Breast epithelium (tissue), 4 donors: ENCODE measurements at places on chromosomes 12 and 14.
A peak's percentile ranks its signal among the peaks of the same experiment; 100 is the strongest.

DNA sequence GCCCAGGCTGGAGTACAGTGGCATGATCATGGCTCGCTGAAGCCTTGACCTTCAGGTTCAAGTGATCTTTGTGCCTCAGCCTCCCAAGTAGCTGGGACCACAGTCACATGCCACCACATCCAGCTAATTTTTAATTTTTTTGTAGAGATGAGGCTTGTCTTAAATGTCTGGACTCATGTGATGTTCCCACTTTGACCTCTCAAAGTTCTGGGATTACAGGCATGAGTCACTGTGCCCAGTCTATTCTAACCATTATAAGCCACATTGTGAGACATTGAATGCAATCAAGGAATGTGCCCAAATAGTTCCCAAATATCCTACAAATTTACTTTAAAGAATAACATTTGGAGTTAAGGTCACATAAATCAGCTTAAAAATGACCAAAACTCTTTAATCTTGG is 130.7 kb upstream of the ARID2 start:
- DNase-seq, result no peak

DNA sequence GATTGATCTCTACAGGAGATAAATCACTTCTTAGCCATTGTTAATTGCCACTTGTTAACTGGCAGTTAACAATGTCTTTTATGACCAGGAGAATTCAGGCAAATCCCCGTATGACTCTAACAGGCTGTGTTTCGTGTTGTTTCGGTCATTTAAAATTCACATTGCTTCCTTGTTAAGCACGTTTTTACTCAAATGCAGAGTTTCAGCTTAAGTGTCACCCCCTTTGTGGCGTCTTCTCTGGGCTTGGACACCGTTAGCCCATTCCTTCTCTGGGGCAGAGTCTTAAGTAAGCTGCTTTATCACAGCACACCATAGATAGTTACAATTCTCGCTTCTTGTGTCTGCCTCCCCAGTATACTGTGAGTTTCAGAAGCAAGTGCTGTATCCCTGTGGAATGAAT is 205.4 kb downstream of the EPS8 start:
- no peak for DNase-seq

DNA sequence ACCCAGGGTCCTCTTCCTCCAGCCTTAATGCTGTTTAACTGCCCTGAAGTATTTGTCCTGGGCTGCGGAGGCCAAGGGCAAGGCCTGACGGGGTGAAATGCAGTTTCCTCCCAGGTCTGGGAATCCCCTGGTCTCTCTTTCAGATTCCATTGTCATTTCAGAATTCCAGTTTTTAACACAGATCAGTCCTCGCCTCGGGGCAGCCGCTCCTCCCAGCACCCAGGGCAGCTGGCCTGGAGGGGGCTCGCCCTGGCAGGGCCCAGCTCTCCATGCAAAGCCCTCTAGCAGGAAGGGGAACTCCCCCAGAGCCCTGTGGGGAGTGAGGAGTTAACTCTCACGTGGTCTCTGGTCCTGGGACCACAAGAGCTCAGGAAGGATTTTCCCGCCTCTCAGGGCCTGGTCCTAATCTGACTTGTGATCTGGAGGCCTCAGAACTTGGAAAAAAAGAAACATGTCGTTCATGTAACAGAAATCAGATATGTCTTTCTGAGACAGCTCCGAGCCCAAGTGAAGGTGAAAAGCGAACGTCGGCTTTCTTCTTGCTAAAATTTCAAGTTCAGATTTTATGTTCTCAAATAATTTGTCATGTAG is 265.6 kb upstream of the SFSWAP start:
- no peak for DNase-seq

- DNase-seq, result no peak
These were observed 35.8 kb downstream of the FLVCR2 start for GRCh38 chr14:75614179-75614578.

DNA sequence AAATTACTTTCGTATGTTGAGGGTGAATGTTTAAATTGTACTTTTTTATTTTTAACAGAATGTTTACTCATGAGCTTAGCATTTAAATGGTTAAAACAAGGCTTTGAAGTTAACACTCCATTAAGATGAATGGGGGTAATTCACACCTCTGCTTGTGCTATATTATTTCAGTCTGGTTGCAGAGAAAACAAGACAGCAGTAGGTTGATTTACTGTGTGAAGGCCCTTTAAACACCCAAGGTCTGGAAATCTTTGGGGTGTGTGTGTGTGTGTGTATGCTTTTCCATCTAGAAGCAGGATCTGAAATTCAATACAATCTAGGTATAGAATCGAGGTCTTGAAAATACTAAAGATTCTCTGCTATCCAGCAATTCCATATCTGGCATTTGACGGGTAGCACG is 83.8 kb downstream of the SLC38A6 start:
- no peak for DNase-seq

- DNase-seq, result peak; percentile 33
These were observed 3.0 kb downstream of the EVL start for GRCh38 chr14:100067971-100068959.

DNA sequence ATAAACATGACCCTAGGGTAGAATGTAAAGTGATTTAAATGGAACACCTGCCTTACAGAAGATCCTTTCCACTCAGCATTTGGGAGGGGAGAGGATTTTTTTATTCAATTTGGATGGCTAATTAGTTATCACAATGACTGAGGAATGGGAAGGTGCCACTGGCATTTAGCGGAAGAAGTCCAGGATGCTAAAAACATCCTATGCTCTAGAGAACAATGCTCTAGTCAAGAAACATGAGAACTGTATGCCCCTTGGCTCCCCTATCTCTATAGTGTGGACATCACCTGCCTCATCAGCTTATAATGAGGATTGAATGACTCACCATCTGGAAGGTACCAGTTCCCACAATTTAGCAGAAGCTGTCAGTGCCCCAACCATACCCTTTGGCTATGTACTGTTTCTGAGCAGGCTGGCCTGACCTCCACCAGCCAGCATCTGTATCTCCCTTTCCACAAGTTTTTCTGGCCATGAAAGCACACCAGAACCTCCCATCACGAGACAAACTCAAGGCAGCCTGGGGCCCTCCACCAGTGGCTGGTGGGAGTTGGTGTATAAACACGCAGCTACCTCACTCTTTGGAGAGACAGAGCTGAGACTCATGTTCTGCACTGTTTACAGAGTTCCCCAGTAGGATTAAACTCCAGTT is 109.7 kb upstream of the VASH1 start:
- no peak for DNase-seq

- no peak for DNase-seq
These were observed 88.0 kb downstream of the OSBPL8 start for GRCh38 chr12:76471579-76471978.

GRCh38 chr12:49253033-49253623 is 11.8 kb upstream of the TUBA1C start:
- DNase-seq, result no peak

DNA sequence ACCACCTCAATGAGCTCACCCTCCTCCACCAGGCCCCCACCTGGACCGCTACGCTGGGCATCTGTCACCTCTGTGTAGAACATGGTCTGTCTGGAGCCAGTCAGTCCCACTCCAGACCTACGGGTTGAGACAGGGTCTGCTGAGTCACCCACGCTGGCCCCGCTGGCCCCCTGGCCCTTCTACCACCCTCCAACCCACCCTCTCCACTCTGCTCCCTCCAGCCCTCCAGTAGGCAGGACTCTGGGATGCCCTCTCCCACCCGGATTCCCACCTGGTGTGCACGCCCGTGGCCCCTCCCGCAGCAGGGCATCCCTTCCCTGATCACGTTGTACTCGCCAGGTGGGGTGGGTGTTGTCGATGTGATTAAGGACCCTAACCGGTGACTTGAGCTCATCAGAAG is 4.6 kb upstream of the JAG2 start:
- no peak for DNase-seq

DNA sequence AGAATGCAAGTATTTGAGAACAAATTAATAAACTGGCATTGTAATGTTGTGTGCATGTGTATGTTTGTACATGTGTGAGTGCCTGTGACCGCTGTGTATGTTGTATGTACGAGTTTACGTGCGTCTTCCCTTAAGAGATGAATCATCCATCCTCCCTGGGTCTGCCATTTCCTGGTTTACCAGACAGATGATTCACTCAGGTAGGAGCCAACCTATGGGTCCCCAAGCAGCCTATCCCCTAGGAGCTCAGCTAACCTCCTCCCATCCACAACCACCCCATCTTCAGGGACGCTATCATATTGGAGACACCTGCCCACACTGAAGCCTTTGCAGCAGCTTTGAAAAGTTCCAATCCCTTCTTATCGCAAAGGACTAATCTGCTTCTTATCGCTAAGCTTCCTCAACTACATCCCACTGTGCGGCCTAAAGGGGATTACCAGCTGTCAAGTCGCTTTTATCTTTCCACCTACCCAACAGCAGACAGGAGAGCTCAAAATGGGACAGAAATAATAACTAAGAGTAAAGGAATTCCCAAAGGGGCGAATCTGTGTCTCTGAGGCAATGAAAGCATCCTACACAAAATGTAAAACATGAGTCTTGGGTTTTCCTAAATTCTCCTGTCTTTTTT is 81.5 kb upstream of the TMCC3 start:
- DNase-seq, result no peak

DNA sequence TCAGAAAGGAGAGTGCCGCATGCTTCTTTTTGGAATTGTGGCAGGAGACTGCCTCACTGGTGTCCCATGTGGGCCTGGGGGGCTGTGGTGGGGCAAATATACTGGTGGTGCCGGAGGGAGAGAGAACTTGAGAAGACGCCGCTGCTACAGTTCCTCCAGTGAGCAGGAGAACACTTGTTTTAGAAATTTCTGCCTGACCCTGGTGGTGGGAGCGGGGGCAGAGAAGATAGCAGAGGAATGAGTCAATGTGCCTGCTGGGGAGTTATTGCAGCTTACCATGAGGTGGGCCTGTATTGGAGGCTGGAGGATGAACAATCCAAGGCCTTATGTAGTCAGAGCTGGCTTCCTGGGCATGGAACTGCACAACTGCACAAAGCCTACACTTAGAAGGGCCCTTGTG is 211.8 kb downstream of the SNAPC1 start:
- DNase-seq, result no peak

DNA sequence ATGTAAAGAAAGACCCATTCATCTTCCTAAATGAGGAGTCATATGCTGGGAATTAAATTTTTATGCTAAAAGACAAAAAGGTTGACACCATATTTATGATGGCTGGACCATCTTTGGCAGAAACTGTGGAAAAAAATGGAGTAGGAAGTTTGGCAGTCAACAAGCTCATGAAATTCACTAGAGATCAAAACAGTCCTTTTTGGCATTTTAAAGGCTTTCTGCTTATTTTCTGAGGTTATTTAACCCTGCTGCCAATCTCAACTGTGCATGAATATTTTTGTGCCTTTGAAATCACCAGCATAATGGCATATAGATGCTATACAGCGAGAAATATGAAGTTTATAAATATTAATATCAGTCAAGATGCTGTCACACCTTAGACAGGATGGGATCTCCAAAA is 399.5 kb downstream of the PDZRN4 start:
- no peak for DNase-seq

DNA sequence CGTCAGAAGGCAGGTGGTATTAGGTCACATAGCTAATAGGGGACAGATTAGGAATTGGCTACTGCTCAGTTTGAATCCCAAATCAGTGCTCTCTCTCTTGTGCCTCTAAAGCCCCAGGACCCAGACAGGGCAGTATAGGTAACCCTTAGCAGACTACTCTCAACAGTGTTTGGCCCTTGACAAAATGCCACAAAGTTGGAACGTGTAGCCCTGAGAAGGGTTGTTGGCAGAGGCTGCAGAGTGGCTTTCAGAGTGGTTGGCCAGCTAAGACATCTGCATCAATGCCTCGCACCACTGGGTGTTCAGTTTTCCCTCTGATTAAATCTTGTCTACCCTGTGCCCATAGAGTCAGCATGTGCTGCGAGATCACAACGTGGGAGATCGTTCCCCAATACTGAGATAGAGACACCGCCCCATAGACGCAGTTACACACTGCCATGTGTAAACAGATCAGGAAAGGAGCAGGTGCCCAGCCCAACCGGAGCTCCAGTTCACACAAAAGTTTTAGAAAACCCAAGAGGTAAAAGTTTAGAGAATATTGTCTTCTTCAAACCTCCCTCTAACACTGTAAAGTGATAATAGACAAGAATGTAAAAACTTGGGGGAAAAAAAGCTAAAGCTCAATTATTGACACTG is 48.3 kb downstream of the EML1 start:
- DNase-seq, result no peak

DNA sequence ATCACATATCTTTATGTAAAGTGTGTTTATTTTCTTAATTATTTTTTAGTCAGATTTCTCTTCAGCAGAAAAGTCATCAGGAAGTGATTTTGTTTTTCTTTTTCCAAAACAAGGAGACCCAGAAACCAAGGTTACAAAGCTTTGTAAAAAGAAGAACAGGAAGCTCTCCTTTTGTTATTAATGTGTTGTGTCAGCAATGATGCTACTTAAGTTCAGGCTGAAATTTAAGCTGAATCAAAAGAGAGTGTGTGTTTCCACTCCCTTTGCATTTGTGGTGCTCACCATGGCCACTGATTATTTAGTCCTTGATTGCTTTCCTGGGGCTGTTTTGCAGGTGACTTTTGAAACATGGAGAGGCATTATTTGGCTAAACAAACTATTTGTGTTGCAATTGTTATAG is 155.3 kb upstream of the ATP2B1 start:
- no peak for DNase-seq

GRCh38 chr14:89855961-89856656 is 98.4 kb downstream of the EFCAB11 start:
- DNase-seq, result no peak
